ENCODE measurements at places on chromosomes 3 and 15.

GRCh38 chr15:71598741-71599140 lies 211.6 kb upstream of the NR2E3 start:
- no peak for DNase-seq

- no peak for DNase-seq
Measured at GRCh38 chr3:159947220-159947619, 41.4 kb upstream of the IL12A start.

DNA sequence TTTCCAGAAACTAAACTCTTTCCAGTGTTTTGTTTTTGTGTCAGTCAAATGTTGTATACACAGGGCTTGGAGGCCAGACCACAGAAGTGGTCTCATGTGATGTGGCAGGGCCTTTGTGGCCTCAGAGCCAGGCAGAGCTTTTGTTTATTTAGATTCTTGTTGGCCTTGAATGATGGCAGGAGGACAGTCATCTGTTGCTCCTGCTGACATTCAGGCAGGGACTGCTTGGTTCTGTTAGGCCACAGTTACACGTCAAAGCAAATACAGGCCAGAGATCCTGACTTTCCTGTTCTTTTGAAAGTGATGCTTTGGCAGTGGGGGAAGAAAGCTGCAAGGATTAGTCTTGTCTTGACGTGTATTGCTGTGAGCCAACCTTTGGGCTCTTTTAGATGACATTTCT lies 325.1 kb downstream of the CACNA2D3 start:
- no peak for DNase-seq

DNA sequence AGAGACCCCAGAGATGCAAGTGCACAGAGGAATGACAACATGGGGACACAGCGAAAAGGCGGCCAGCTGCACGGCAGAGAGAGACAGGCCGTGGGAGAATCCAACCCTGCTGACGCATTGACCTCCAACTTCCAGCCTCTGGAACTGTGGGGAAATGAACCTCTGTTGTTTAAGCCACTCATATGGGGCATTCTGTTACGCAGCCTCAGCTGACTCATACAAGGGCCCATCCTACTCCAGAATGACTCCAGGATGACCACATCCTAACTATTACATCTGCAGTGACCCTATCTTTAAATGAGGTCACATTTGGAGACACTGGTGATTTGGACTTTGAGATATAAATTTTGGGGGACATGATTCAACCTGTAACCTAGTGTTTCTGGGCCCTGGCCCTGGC lies 44.0 kb downstream of the KLF15 start:
- DNase-seq = no peak

- DNase-seq = no peak
Measured at GRCh38 chr3:64732576-64732975, 44.8 kb upstream of the ADAMTS9 start.

GRCh38 chr3:175957427-175957826 lies 1098.3 kb downstream of the NAALADL2 start:
- no peak for DNase-seq

- DNase-seq = no peak
Measured at GRCh38 chr3:184042617-184043016, 10.2 kb upstream of the HTR3C start.

GRCh38 chr3:139357899-139358298 lies 14.1 kb downstream of the MRPS22 start:
- DNase-seq = no peak

DNA sequence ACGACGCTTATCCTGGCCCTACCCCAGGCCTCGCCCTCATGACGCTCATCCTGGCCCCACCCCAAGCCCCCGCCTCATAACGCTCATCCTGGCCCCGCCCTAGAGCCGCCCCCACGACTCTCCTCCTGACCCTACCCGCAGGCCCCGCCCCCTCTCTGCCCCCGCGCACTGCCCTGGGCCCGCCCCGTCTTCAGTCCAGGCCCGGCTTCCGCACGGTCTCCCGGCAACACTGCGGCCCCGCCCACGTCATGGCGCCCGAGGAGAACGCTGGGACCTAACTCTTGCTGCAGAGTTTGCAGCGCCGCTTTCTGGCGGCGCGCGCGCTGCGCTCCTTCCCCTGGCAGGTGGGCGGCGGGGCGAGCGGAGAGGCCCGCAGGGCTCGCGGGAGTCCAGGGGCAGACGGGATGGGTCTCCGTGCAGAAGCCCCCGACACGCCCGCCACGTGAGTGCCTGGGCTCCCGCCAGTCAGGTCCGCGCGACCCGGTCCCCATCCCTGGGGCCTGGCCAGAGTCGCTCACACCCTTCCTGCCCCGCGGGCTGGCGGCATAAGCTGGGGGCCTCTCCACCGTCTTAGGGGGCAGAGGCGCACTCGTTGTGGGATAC lies 52.5 kb upstream of the ROPN1B start:
- peak; percentile 95 for DNase-seq

DNA sequence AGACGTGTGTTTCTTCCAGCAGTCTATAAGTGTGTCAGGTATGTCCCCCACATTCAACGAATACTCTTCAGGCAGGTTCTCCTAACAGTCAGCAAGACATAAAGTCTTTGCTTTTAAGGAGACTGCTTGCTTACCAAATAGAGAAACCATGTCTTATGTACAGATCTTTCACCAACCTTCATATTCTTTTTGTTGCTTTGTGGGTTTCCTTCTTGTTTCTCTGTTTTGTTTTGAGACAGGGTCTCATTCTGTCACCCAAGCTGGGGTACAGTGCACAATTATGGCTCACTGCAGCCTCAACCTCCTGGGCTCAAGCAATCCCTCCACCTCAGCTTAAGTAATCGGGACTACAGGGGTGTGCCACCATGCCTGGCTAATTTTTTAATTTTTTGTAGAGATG lies 14.3 kb downstream of the DYNC1LI1 start:
- no peak for DNase-seq

DNA sequence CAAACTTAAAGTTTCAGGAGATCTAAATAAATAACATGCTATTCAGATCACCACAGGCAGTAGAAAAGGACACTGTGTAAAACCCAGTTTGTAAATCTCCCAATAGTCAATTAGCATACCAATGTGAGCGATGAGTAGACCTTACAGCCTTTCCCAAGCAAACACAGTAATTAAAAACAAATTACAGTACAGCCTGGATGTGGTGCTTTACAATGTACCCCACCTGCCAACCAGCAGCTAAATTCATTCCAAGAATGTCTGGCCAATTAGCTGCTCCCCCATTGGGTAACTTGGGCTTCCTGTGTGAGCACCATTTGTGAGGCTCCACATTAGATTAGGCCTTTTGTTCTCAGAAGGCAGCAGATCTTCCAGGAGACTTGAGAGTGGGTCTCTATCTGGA lies 635.0 kb downstream of the TBL1XR1 start:
- DNase-seq = no peak

DNA sequence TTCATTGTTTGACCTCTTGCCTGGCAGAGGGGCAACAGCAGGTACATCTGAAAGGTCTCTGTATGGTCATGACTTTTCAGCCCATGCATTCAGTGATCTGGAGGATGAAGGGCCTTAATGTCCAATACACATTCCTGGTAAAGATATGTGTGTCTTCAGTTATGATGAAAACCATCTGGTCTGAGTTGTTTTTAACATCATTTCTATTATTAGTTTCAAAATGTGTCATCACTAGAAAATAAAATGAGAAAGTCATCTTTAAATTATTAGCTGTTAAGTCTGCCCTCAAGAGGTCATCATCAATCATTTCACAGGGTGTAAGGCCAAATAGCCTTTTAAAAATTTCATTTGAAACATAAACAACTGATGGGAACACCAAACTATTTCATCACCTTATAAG lies 92.1 kb upstream of the PLSCR4 start:
- DNase-seq = no peak

DNA sequence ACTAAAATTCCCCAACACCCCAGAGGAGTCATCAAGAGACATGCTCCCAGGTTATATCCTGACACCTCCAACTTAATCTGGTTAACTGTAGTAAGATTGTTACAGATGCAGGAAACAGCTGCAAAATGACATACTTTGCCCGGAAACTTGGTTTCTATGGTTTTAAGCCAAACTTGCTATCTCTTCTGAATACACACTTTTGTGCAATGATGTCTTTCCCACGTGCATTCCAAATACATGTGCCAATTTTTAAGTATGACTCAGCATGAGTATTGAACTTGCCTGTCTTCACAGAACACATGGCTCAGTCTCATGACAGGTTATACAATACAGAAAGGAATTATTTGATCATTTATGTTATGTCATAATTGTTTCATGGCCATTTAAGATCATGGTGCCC lies 207.0 kb upstream of the DCBLD2 start:
- DNase-seq = peak; percentile 5

DNA sequence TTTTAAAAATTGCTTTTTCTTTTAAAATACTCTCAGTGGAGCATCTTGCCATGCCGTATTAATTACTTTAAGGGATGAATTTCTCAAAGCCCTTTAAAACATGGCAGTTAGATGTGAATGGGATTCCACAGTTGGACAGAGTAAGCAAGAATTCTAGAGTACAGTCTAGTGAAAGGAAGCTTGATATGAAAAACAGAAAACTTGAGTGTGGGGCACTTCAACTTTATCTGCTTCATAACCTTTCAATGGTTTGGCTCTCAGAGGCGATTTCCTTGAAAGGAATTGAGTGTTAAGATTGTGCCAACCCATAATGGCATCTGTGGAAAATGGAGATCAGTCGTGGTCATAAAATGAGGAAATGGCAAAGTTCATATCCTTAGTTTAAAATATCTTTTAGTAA lies 127.7 kb upstream of the SAMMSON start:
- no peak for DNase-seq

- DNase-seq = no peak
Measured at GRCh38 chr3:159843840-159844730, 144.6 kb upstream of the IL12A start.

- peak; percentile 15 for DNase-seq
Measured at GRCh38 chr15:65730549-65731172, 61.4 kb downstream of the DENND4A start.

DNA sequence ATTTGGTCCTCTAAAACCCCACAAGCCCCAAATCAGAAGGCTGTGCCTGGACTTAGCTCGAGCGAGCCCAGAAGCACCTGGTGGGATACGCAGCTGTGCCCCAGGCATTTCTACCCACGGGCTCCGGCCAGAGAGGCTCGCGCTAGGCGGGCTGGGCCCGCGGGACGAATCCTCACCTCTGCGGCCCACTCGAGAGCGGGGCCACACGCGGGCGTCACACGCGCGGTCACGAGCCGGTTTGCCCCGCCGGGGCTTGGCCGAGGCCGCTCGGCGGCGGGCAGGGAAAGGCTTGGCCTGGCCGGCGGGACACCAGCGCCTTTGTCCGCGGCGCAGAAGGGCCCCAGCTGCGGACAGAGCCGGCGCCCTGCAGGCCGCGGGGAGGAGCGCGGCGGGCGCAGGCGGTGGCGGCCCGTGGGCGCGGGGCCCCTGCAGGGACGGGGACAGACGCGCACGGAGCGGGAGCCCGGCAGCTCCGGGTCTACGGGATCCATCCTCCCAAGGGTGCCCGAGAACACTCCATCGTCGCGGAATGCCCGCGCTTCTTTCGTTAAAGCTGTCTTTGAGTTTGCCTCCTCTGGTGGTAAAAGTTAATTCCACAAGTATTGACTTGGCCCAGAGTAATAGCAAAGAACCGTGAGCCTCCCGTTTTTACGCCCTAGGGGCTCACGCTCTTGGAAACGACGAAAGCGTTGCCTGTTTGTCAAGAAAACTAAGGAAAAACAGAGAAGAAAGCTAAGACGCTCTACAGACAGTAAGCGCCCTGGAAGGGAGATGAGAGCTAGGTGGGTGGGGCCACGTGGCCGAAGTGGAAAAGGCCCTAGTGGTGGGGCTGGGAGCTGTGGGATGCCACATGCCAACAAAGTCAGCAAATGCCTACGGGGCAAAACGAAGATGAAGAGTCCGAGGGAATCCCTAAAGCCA lies 26.4 kb downstream of the TYRO3 start:
- peak; percentile 75 for DNase-seq

- peak; percentile 50 for DNase-seq
Measured at GRCh38 chr3:146577662-146578061, 27.5 kb downstream of the PLSCR5 start.

GRCh38 chr15:89975482-89976245 lies 25.5 kb upstream of the ZNF710 start:
- DNase-seq = peak; percentile 41

GRCh38 chr3:177213801-177214535 lies 16.7 kb upstream of the TBL1XR1 start:
- no peak for DNase-seq

GRCh38 chr15:39627451-39628143 lies 46.7 kb downstream of the THBS1 start:
- no peak for DNase-seq

DNA sequence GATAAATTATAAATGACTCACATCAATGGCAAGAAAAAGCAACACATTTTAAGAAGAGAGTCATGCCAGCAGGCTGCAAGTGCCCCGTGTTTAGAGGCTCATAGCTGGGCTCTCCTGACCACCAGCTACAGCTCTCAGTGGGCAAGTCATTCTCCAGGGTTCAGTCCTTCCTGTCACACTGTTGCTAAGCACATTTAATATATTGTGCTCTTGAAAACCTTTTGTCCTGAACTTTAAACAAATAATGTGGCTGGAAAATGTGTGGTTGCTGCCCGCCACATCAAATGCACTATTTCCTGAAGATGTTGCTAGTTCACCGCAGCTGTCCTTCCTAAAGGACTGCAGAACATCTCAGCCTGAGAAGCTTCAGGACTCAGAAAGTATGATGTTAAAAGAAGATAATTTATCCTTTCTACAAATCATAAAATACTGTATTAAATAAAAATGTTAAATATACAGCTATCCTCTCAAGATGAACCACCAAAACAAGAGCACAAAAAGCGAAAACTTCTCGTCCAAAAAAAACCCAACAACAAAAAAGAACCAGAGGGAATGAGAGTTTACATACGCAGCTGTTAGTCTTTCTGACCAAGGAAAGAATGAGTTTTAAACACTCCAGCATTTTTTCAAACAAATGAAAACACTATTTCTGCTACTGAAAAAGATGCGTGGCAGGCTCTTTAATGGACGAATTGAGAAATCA lies 951 bp downstream of the TARS3 start:
- DNase-seq = peak; percentile 3

GRCh38 chr3:166900866-166901577 lies 479.1 kb downstream of the ZBBX start:
- DNase-seq = no peak

GRCh38 chr3:139935866-139936817 lies 1.2 kb downstream of the CLSTN2 start:
- no peak for DNase-seq

- no peak for DNase-seq
Measured at GRCh38 chr3:72382460-72382859, 465.8 kb downstream of the SHQ1 start.

- no peak for DNase-seq
Measured at GRCh38 chr15:62047282-62047827, 12.9 kb downstream of the VPS13C start.

Data from inflammatory macrophage treated with lipopolysaccharide for 1 hour (primary cell).